ENCODE measurements at places on chromosomes 3 and 15. TPM values are rescaled to one million over a fixed set of nuclear protein-coding genes. Genes with fewer than 3 reads are reported as not detected.

DNA sequence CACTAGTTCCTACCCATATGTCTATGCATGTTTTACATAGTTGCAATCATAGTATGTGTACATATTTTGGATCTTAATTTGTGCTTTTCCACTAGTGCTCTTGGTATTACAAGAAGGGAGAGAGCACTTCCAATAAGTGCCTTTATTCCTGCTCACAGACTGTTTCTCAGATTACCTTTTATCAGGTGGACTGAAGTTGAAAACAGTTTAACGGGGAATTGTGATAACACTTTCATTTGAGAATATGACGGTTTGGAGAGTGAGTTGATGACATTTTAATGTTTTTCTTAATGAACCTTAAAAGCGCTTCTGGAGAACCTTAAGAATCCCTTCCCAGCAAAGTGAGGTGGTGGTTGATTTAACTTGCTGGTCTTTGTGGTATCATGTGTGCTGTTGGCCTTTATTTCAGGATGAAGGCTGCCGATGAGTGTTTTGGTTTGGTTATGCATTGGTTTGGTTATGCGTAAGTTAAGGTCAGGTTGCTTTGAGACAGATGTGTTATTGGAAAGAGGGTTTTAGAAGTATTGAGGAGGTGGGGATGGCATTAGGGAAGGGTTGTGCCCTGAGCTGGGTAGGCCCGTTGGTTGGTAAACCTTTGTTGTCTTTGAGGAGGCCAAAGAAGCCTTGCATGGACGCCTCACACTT, 2.8 kb downstream of the EDEM1 start:
- no peak for DNase-seq

The CDHR4 gene
- not detected for total RNA-seq

DNA sequence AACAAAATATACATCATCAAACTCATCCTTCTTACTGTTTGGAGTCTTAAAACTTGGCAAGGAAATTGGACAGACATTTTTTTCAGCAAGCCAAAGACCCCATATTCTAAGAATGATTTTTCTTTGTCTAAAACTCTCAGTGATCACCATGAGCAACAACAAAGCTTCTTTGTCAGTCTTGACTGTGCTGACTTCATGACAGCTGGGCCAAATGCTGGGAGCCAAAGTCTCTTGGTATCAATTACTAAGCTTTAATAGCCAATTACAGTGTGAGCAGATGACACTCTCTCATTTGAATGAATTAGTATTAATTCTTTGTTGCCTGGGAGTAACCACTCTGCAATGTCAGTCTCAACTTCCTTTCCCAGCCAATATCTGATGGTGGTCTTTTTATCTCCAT, 48.1 kb upstream of the GK5 start:
- no peak for DNase-seq

- no peak for DNase-seq
These were observed 78.8 kb downstream of the AAGAB start for GRCh38 chr15:67175643-67176071.

- DNase-seq: peak; percentile 100
These were observed 19.2 kb downstream of the SNX33 start for GRCh38 chr15:75666823-75667501.

DNA sequence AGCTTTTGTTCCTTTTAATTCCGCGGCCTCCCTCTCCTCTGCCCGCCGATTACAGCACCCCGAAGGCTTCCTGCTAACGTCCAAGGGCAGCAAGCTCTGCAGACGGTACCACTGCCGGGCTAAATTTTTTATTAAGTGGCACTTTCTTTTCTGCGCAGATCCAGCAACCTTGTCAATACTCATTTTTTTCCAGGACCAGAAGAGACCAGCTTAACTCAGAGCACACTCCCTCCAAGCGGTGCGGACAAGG, 542 bp upstream of the MEIS2 start:
- peak; percentile 65 for DNase-seq

GRCh38 chr3:184652465-184652864, 59.4 kb downstream of the MAGEF1 start:
- DNase-seq: peak; percentile 55

- DNase-seq: peak; percentile 94
These were observed 154.8 kb downstream of the PLCL2 start for GRCh38 chr3:17039594-17039993.

The OR5K2 gene
- total RNA-seq: not detected

The MB21D2 gene
- 16.5 TPM for total RNA-seq

DNA sequence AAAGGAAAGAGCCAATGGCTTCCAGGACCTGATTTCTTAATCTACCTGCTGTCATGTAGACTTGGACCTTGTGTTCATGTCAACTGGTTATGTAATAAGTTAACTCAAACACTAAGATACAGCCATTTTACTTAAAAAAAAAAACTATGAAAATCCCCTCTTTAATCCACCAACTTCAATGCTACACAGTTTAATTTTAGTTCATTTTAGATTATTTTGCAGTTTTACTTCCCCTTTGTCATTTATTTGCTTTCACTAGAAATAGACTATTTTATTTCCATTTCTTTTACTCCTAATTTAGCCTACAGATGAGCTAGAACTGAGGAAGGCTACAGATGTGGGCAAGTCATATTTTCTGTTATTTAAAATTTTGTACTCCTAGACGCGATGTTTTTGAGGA, 10.7 kb upstream of the DNAJC13 start:
- DNase-seq: no peak

GRCh38 chr3:126419886-126420786, 25.4 kb downstream of the CFAP100 start:
- DNase-seq: no peak

The RPL39L gene
- total RNA-seq: 48.2 TPM

The CCDC13 gene
- total RNA-seq: 0.32 TPM

The GABRG3 gene
- not detected for total RNA-seq

DNA sequence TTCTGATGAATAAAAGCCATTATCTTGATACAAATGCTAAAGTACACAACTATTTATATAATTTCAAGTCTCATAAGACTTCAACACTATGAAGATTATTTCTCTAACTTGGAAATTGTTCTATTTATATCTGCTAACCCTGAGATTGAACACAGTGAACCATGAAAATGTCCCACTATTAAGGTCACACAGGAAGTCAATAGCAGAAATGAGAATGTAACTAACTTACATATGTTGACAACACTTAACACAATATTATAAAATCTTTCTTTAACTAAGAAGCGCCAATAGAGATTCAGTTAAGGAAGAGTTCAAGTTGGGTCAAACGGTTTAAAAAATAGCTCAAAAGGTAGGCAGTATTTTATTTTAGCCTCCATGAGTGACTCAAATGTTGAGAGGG, 551.8 kb upstream of the CBLB start:
- DNase-seq: no peak

- DNase-seq: no peak
These were observed 27.0 kb downstream of the CHCHD6 start for GRCh38 chr3:126731044-126731443.

The SLC28A1 gene
- total RNA-seq: not detected

DNA sequence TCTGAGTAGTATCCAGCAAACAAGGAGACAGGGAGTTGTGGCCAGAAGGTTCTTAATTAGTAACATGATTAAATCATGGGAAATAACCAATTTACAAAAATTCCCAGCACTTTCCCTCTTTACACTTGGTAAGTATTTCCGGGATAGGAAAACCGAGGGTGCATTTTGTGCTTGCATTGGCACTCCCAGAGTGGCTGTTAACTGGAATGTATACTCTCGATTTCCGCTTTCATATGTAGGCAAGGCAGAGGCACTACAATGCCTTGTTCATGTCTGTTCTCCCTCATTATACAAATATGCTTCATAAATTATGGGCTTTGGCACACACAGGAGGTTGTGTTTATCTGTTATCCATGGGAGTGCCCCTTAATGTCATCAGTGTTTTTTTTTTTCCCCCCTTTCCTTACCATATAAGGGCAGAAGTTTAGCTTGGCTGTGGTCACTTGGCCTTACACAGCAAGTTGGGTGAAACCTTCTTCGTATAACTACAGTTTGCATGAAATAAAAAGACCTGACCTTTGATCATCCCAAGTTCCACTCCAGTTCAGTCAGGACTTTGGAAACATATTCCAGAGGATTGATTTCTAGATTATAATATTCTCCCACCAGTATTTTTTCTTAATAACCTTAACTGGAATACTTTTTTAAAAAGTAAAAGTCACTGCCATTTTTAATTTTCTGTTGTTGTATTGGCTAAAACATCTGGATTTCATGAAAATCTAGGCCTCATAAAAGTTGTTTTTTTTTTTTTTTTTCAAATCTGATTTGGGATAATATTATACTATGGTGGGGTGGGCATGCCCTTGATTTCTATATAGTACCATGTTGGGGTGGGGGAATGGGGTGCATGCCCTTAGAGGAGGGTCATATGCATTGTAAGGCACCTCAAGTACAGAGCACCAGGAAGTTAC, 8.9 kb downstream of the TPM1 start:
- DNase-seq: no peak
